Colonic mucosa (tissue), 4 donors: ENCODE measurements at places on chromosomes 6 and 20.
A peak's percentile ranks its signal among the peaks of the same experiment; 100 is the strongest.

GRCh38 chr20:58706150-58706892, 13.7 kb downstream of the NPEPL1 start:
- peak; percentile 10 for DNase-seq

GRCh38 chr6:137980777-137981176, 113.7 kb downstream of the TNFAIP3 start:
- no peak for DNase-seq

DNA sequence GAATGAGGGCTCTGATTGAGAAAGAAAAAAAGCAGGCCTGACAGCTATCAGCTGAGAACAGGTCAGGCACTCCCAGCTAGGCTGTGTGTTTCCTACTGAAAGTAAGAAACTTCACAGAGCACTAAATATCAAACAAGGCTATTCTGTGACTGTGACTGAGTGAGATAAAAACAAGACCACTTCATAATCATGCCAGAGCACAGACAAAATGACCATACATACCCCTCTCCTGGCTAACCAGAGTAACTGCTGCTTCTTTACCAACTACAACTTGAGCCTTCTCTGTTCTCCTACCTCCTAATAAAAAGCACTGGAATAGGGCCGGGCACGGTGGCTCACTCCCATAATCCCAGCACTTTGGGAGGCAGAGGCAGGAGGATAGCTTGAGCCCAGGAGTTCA, 6.8 kb upstream of the BTN1A1 start:
- DNase-seq: no peak

DNA sequence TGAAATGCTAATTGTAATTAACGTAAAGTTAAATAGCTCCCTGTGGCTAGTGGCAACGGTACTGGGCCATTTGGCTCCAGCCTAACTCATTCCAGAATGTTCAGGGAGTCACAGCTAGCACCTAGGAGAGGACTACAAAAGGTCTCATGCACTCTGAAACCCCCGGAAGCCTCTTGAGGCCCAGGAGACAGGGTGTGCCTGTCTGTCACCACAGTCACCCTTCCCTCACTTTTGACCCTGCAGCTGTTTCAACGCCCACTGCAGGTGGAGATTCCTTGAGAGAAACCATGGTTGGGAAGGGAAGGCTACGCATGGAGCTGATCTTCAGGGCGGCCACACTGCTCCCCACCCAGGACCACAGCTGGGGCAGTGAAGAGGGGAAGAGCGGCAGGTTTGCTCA, 58.6 kb downstream of the SULF2 start:
- DNase-seq: no peak

GRCh38 chr6:81806793-81807565, 54.5 kb upstream of the TENT5A start:
- DNase-seq: peak; percentile 48

- peak; percentile 55 for DNase-seq
Measured at GRCh38 chr6:85797993-85798392, 155.3 kb upstream of the SYNCRIP start.

GRCh38 chr6:3455147-3455568, 1.7 kb downstream of the SLC22A23 start:
- peak; percentile 72 for DNase-seq

- no peak for DNase-seq
Measured at GRCh38 chr6:234706-235372, 57.4 kb upstream of the DUSP22 start.

DNA sequence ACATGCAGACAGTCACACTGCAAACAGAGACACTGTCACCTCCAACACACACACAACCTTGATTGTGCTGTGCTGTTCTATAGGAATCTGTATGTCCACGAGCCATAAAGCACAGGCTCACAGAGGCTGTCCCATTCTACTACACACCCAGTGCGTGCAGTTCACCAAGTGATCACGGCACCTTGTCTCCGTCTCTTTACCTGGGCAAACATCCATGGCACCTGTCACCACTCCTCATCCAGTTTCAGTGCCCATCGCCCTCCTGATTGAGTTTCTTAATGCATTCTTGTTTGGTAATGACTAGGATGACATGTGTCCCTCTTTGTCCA, 65.8 kb upstream of the STMND1 start:
- peak; percentile 34 for DNase-seq

GRCh38 chr20:58173930-58174707, 54.3 kb downstream of the ANKRD60 start:
- DNase-seq: no peak

DNA sequence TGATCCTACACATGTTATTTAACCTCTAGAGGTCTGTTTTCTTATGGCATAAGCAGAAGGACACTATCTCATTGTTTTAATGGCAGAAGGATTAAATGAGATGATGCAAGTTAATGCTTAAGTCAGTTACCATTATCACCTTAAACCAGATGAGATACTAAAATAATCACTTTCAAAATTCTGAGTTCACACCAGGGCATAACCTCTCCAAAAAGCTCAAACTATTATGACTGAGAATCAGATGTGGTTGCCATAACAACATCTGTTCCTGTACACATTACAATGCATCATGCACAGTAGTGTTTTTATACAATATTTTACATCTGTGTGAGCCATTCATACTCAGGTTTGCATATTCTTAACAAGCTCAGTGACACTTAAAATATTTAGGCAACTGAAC, 10.2 kb downstream of the ADNP start:
- DNase-seq: no peak

DNA sequence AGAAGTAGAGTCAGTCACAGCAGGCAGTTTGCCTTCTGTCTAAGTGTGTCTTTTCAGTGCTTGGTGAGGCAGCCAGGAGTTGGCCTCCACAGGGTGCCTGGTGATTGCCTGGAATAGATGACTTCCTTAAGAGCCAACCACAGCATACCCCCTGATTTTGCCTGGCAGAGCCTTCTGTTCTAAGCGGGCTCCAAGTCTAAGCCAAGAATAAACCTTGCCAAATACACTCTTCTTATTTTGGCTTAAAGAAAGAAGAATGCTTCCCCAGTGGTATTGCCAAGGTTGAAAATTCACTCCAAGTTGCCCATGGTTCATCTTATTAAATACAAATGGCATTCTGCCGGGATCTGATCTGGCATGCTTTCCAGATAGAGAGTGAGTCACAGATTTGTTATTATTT, 1424.8 kb upstream of the EYS start:
- no peak for DNase-seq

- DNase-seq: peak; percentile 49
Measured at GRCh38 chr20:62685781-62686555, 22.7 kb upstream of the NTSR1 start.

- DNase-seq: no peak
Measured at GRCh38 chr6:14975471-14975817, 270.4 kb upstream of the JARID2 start.

- DNase-seq: no peak
Measured at GRCh38 chr6:87378947-87379346, 28.8 kb upstream of the CFAP206 start.

DNA sequence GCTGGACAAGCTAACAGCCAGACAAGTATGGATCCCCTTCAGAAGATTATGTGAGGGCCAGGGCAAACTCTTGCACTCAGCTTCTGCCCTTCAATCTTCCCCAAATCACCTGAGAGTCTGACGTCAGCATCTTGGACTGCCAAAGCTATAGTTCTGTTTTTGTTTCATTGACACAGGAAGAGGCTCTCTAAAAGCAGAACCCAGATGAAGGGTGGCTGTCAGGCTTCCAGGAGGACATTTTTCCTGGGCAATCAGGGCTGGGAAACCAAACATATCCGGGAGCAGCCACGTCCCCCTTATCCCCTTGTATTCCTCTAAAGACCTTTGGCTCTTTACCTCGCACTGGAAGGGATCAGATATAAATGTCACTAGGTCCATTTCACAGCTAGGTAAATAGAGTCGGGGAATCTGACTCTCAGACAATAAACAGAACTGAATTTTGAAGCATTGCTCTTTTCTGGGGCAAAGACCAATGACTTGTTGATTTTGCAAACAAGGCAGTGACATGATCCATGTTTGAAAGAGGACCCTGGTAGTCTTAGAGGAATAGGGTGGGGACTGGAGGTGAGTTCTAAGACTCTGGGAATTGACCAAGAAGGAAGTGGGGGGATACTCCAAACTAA, 13.3 kb downstream of the MAFB start:
- DNase-seq: no peak

DNA sequence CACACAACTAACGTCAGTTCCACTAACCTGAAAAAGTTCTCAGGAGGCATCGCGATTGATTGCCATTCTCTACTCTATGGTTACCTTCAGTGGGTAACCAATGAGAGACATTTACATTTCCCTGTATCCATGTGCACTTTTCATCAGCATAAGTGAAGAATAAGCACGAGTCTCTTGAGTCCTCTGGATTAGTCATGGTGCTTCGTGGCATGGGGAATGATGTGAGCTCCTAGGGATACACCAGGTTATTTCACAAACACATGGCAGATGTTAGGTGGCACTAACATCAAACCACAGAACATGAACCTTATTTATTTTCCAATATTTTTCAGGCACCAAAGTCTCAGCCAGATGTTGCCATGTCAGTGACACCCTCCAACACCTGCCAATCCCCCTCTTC, 64.0 kb downstream of the FYN start:
- no peak for DNase-seq

- no peak for DNase-seq
Measured at GRCh38 chr20:1528811-1529210, 28.7 kb downstream of the SIRPD start.

DNA sequence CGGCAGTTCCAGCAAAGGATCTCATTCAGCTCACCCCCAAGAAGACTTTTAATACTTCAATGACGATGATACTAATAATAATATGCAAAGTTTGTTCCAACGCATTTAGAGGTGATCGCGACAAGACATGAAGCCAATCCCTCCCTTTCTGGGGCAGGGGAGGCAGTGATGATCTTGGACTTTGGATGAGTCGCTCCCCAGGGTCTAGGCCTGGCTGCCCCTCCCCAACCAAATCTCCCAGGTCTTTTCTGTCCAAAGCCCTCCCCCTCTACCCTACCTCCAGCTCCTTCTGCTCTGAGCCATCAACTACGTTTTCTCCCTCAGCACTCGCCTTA, 33.9 kb downstream of the HLA-A start:
- DNase-seq: no peak

DNA sequence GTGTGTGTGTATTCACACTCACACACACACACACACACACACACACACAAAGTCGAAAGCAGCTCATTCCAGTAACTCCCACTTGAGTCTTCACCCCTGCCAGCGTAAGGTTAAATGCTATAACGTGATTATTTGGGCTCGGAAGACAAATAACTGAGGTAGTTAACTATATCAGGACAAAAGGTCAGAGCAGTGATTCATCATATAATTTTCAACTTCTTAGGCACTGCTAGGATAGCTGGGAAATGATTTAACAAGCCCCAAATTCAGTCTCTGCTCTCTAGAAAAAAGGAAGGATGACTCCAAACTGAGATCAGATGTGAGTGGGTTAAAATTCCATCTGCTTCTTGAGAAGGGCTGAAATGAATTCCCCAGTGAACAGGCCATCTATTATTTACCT, 30.7 kb downstream of the HDGFL1 start:
- no peak for DNase-seq

GRCh38 chr6:64502801-64503200, 867.2 kb downstream of the PHF3 start:
- no peak for DNase-seq

- DNase-seq: no peak
Measured at GRCh38 chr20:21936720-21937380, 231.4 kb downstream of the PAX1 start.

- no peak for DNase-seq
Measured at GRCh38 chr20:20547221-20547875, 165.1 kb downstream of the RALGAPA2 start.

DNA sequence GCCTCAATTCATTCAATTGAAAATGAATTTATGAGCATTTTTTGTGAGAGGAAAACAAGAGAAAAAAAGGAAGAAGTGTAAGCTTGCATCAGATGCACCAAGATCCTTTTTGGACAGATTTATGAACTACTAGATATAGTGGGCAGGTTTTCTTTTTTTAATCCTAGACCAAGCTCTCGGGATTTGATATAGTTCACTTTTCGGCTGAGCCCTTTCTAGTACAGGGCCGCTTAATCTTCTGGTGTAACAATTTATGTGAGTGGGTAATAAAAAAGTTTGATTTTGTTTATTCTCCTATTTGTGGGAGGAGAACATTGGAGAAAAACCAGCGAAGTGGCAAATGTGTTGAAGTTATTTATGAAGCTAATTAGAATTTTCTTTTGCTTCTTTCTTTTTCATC, 538.0 kb downstream of the UTRN start:
- DNase-seq: no peak

GRCh38 chr6:150692604-150693003, 92.9 kb downstream of the PLEKHG1 start:
- DNase-seq: no peak

DNA sequence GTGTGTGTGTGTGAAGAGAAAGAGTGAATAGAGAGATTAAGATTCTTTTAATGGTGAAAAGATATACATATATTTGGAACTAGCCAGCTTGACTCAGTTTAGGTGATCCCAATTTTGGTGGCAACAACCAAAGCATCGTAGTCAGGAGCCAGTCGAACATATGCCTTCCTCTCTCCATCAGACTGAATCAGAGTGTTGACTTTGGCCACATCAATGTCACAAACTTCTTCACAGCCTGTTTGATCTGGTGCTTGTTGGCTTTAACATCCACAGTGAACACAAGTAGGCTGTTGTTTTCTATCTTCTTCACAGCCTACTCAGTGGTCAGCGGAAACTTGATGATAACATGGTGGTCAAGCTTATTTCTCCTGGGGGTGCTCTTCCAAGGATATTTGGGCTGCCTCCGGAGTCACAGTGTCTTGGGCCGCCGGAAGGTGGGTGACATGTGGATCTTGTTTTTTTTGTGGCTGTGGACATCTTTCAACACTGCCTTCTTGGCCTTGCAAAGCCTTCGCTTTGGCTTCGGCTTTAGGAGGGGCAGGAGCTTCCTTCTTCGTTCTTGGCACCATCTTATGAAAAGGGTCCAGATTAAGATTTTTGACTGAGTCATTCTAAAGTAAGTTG, 3.4 kb downstream of the HLA-F start:
- no peak for DNase-seq

GRCh38 chr6:81722506-81723223, 29.8 kb downstream of the TENT5A start:
- DNase-seq: no peak

GRCh38 chr6:10441004-10441654, 26.3 kb upstream of the TFAP2A start:
- no peak for DNase-seq

DNA sequence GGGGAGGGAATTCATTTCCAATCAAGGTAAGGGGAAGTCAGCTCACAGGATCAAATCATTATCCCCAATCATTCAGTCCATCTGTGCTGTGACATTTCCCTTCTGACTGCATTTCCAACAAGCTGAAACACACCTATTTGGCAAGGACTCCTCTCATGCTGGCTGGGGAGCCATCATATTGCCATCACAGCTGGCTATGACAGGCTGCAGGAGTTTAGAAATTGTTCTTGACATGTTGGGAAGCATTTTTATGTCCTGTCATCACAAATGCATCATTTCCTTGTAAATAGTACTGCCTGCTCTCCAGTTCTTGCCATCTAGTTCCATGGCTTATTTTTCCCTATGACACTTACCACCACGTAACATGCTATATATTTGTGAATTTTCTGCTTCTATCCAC, 113.9 kb upstream of the TMEM170B start:
- DNase-seq: no peak
